ENCODE measurements at places on chromosomes 7 and 10. TPM values are rescaled to one million over a fixed set of nuclear protein-coding genes. Genes with fewer than 3 reads are reported as not detected.

GRCh38 chr7:11951909-11952308 is 119.9 kb upstream of the THSD7A start:
- DNase-seq, result no peak

DNA sequence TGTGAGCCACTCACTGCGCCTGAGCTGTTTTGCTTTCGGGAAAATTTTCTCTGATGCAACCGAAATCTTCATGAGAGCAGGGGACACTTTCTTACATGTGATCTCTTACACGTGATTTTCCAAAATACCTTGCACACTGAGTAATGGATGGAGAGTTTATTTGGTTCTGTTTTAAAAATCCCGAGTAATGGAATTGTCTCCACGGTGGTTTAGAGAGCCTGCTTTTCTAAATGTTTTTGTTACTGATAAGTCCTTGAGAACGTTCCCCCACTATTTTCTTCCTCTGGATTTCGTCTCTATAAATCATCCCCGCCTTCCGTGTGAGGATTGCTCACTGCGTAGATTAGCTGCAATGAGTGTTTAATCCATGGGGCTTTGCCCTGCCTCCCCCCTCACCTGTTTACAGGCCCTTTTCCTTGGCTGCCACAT is 25.7 kb downstream of the CAMK1D start:
- no peak for DNase-seq

The NKX2-3 gene
- not detected for polyA plus RNA-seq

DNA sequence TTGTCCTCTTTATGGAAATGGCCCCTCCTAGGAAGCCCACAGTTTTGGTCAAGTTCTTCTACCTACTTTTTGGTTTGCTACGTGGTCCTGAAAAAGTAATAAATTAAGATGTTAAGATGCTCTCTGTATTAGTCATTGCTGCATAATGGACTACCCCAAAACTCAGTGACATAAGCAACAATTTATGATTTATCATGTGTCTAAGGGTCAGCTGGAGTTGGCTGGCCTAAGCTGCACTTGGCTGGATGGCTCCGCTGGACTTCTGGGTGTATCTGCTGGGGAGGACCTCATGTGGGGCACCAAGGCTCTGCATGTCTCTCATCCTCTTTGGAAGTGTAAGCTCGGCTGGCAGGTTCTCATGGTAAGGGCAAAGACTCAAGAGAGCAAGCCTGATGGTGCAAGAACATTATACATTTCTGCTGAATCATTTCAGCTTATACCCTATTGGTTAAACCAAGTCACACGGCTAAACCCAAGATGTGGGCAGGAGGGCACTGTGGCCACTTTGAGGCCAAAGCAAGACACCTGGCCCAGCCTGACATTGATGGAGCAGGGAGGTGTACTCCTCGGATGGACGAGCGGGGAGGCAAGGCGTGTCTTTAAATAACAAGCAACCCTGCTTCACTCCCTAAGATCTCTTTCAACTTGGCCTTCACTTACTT is 47.7 kb downstream of the TBXAS1 start:
- no peak for DNase-seq

GRCh38 chr10:126421756-126422256 is 33.5 kb upstream of the ADAM12 start:
- DNase-seq, result no peak

DNA sequence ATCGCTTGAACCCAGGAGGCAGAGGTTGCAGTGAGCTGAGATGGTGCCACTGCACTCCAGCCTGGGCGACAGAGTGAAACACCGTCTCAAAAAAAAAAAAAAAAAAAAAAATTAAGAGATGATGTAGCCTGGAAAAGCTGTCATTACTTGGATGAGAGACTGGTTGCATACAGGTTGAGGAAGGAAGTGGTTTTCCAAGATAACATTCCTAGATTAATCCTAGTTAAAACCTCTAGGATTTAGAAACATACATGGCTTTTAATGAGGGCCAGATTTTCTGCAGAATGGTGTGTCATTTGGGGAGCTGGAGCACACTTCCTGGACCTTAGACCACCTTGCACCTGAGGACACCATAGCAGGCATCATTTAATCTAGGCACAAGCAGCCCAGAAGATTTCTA is 17.8 kb downstream of the VWA2 start:
- DNase-seq, result no peak

The TAS2R3 gene
- polyA plus RNA-seq, result 0.50 TPM

DNA sequence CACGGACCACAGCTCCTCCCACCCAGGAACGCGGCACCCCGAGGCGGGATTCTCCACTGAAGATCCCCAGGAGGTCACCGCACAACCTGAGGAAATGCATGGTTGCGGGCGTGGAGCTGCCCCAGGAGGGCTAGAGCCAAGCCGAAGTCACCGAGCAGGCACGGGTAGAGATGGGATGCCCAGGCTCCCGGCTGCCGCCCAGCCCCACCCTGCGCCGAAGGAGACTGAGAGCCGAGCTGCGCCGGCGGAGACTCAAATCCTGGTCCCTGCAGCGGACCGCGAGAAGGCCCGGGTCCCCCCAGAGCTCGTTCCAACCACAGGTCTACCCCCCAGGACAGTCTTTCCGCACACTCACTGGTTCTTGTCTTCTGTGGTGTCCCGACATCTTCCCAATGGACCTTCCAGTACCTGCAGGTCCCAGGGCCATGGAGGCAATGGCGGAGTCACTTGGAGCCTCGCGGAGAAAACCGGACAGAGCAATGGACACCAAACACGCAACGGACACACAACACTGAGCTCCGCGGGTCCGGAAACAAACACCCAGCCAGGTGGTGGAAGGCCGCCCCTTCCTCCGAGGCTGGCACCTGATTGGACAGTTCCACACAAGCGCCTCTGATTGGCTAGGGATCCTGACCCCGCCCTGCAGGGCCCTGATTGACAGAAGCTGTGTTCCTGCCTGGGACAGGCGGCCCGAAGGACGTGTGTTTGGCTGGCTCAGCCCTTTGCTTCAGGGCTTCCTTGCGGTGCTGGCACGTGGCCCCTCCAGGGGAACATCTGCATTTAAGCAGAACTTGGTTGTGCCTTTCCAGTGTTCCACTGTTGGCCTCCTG is 331.9 kb upstream of the NUPR2 start:
- DNase-seq, result no peak

GRCh38 chr7:133797818-133798520 is 329.2 kb upstream of the LRGUK start:
- DNase-seq, result no peak

DNA sequence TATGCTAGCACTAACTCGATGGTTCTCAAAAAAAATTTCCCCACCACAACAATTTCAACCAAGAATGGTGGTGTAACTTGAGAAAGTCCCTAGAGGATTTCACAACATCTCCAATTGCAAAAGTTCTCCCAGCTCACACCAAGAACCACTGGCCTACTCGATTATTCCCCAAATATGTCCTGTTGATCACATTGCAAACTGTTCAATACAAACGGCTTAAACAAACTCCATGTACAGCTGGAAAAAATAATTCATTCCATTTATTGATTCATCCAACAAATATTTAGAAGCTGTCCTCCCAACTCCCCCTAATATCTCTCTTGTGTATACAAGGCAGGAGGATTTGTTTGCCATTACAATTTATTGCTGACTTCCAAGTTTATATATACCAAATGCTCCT is 19.1 kb downstream of the TMEM176B start:
- no peak for DNase-seq

The CYP3A4 gene
- polyA plus RNA-seq, result 0.20 TPM

GRCh38 chr7:139104091-139104450 is 5.4 kb downstream of the ZC3HAV1 start:
- no peak for DNase-seq

DNA sequence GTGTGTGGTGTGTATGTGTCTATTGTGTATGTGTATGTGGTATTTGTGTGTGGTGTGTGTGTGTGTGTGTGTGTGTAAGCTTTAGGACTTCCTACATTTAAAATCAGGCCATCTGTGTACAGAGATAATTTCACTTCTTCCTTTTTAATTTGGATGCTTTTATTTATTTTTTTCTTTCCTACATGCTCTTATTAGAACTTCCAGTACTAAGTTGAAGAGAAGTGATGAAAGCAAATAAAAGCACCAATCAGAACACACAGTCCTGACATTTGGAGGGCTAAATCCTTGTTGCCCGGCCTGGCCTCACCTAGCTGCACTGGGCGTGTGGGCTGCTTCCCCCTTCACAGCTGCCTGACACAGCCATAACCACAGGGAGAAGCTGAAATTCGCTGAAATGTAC is 3.8 kb upstream of the MRC1 start:
- DNase-seq, result no peak

GRCh38 chr10:131111471-131112080 is 199.9 kb downstream of the TCERG1L start:
- no peak for DNase-seq

GRCh38 chr10:76185471-76186301 is 754.3 kb downstream of the LRMDA start:
- DNase-seq, result no peak

GRCh38 chr7:118080947-118081346 is 103.0 kb upstream of the LSM8 start:
- DNase-seq, result no peak

- DNase-seq, result no peak
These were observed 6.3 kb downstream of the VPS26A start for GRCh38 chr10:69130251-69130650.

DNA sequence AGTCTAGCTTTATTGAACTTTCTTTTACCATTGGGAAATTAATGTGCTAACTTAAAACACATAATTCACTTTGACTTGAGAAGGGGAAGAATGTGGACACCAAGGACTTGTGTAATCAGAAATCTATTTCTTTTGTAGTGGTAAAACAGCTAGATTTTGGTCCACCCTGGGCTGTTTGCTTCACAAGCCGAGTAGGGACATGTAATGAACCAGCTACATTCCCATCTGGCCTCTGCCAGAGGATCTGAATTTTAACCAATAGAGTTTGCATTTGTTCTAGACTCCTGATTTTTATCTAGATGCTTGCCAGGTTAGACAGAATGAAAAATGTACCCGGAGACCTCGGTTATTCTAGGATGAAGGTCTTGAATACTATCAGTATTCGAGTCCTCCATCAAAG is 1.9 kb downstream of the CACNB2 start:
- DNase-seq, result no peak

The GHRHR gene
- polyA plus RNA-seq, result 0.11 TPM

The NPY4R2 gene
- not detected for polyA plus RNA-seq

GRCh38 chr7:106019470-106019820 is 56.4 kb downstream of the CDHR3 start:
- DNase-seq, result no peak

- no peak for DNase-seq
These were observed 7.6 kb upstream of the SLC18A3 start for GRCh38 chr10:49602380-49603023.

GRCh38 chr10:112393341-112393740 is 19.4 kb downstream of the ACSL5 start:
- no peak for DNase-seq

DNA sequence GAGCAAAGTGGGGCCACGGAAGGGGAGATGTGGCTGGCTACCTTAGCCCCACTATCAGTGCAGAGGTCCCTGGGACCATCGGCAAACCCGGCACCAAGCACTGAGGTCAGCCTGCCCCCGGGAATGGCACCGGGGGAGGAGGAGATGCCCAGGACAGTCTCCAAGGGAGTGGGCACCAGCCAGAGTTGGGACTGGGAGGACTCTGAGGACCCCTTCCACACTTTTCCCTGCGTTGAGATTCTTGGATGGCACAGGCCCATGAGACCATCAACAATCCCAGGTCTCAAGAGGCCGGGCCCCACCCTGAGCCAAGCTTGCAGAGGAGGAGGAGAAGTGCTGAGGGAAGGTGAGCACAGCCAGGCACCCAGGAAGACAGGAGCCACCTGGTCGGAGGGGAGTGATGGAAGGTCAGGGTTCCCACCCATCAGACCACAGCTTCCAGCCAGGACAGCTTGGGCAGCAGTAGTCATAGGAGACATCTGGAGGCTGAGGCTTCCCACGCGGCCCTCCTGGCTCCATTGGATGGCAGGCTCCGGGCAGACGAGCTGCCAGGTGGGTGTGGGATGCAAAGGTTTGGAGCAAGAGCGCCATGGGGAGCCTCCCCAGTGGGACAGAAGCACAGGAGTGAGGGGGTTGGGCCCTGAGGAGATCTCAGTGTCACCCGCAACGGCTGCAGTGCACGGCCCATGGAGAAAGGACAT is 2.6 kb upstream of the OPN4 start:
- DNase-seq, result no peak
